ENCODE measurements at places on chromosomes 11 and 22.

- no peak for DNase-seq
Observed at GRCh38 chr11:120115272-120116000, 22.5 kb downstream of the TRIM29 start.

- no peak for DNase-seq
Observed at GRCh38 chr11:130622141-130622542, 173.7 kb downstream of the ADAMTS15 start.

DNA sequence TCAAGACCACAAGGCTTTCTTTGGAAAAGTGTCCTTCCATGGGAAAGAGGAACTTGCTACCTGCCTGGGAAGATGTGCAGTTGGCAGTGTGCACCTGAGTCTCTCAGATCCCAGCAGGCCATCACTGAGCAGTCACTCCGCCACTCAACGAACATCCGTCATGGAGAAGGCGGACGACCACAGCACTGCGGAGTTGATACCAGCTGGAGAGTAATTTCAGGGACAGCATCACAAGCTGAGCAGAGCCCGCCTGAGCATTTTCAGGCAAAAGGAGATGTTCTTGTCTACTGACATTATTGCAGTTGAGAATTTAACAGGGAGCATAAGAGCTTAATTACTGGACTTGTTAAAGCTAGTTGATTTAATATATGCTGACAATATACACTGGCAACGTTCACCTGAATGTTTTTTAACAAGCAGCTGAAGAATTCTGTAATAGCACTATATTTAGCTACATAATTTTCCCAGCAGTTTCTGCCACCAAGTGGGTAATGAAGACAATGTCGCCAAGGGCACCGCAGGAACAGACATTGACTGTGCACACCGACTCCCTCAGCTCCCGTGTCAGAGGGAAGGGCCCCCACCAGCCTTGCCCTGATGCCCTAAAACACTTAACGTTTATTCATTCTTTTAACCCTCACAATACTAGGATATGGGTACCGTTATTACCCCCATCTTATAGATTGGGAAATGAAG is 52.4 kb upstream of the ARFGAP3 start:
- DNase-seq: peak; percentile 71

DNA sequence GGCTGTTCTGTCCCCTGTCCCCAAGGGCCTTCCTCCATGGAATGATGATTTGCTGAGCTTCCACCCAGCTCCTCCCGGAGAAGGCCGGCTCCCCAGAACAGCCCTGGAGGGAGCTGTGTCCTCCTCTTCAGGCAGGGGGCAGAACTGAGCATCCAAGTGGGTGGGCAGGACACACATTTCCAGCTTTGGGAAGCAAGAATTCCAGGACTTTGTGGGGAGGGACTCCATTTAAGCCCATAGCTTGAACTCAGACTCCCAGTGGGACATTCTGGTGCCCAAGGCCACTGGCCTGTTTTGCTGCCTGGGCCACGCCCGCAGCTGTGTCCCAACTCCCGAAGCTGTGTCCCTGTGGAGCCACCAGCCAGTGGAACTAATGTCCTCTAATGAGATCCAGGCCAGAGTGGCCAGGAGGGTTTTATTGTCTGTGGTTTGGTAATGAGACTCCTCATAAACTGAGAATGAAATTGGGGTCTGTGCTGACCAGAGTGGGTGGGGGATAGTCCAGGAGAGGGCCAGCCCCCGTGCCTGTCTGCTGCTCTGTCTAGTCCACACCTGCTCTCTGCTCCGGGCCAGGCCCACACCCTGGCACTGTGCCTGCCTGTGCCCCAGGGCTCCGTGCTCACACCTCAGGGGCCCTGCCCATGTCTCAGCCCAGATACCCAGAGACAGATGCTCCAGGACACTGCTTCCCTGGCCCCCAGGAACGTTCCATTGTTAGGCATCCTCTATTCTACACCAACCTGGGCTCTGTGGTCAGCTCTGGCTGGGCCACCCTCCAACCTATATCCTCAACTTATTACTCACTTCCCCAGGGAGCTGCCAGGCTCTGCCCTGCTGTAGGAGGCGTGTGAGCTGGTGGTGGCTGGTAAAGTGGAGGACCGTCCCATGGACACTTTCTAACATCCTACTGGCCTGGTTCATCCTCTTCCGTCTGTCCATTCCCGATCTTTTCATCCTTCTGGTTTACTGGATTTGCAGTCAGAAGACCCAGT is 7.6 kb downstream of the NECTIN1 start:
- DNase-seq: no peak

GRCh38 chr11:58958500-58958899 is 19.2 kb downstream of the GLYATL1 start:
- no peak for DNase-seq

Data from COR-L47 (cell line).